NCI-H526 (cell line): ENCODE measurements at places on chromosomes 12 and 14.

DNA sequence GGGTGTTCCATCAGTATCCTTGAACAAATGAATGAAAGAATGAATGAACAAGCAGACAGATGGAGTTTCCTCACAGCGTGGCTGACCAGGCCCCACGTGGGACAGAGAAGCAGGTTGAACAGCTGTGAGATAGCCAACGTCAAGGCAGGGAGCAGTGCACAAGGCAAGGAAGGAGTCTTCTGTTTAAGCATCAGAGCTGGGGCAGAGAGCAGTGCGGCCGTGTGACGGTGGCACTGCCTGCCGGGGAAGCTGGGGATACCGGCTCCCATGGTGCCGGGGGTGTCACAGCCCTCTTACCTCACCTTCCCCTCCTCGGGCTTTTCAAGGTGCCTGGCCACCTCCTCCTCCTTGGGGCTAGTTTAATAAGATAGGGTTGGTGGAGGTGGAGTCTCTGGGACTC is 73.2 kb upstream of the GPATCH2L start:
- DNase-seq = no peak

- DNase-seq = no peak
Measured at GRCh38 chr12:88307961-88308360, 165.9 kb downstream of the TMTC3 start.

DNA sequence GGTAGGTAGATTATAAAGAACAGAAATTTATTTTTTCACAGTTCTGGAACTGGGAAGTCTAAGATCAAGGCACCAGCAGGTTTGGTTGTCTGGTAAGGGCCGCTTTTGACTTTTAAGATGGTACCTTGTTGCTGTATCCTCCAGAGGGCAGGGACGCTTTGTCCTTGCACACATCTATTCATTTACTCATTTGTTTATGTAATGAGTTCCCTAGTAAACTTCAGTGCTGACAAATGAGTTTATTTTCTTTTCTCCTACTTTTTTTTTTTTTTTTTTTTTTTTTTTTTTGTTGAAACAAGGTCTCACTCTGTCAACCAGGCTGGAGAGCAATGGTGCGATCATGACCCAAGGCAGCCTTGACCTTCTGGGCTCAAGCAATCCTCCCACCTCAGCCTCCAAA is 195.7 kb downstream of the FBXL14 start:
- peak; percentile 15 for DNase-seq

DNA sequence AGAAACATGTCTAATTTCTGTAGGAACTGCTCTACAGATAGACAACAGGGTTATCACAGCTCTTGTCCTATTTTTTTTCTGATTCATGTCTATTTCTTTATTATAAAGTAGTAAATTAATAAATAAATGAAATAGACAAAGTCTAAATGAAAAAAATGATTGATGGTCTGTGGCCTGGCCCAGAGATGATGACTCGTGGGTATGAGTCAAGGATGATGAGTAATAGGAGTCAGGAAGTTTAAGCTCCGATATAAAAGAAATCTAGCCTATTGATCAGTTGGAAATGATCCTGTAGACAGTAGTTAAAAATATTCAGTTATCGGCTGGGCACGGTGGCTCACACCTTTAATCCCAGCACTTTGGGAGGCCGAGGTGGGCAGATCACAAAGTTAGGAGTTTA is 90.6 kb upstream of the RTL1 start:
- no peak for DNase-seq

- DNase-seq = no peak
Measured at GRCh38 chr12:84294246-84294645, 618.4 kb downstream of the SLC6A15 start.

- no peak for DNase-seq
Measured at GRCh38 chr14:92568621-92569479, 55.3 kb downstream of the RIN3 start.

DNA sequence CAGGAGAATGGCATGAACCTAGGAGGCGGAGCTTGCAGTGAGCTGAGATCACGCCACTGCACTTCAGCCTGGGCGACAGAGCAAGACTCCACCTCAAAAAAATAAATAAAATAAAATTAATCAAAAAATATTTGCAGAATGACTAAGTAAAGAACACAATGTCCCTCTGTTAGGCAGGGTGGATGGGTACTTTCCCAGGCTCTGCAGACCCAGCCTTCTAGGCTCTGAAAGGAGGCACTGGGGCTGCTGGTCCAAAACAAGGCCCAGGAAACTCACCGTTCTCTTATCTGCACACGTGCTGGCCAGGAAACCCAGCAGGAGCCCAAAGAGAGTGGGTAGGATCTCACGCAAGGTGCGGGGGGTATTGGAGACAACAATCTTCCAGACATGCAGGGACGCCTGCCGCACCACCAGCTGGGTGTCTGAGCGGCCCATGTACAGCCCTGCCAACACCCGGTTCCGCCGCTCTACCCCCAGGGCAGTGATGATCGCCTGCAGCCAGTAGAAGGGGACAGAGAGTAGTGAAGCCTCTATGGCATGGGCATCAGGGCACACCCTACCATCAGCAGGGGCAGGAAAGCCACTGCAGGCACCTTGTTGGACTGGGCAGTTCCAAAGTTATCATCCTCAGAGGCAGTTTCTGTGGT is 25.8 kb upstream of the RAB35 start:
- no peak for DNase-seq

- DNase-seq = no peak
Measured at GRCh38 chr12:14774906-14775635, 28.2 kb downstream of the WBP11 start.

DNA sequence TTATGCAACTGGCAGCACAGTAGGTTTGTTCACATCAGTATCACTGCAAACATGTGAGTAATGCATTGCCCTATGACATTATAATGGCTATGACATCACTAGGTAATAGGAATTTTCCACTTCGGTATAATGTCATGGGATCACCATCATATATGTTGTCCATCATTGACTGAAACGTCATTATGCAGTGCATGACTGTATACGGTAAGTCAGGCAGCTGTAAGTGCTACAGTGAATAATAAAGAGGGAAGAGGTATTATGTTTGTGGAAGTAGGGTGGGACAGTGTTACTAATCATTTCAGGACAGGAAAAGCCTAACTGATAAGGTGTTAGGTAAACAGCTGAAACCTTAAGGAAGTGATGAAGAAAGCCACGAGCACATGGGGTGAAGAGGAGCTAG is 68.1 kb downstream of the ANO4 start:
- DNase-seq = no peak

DNA sequence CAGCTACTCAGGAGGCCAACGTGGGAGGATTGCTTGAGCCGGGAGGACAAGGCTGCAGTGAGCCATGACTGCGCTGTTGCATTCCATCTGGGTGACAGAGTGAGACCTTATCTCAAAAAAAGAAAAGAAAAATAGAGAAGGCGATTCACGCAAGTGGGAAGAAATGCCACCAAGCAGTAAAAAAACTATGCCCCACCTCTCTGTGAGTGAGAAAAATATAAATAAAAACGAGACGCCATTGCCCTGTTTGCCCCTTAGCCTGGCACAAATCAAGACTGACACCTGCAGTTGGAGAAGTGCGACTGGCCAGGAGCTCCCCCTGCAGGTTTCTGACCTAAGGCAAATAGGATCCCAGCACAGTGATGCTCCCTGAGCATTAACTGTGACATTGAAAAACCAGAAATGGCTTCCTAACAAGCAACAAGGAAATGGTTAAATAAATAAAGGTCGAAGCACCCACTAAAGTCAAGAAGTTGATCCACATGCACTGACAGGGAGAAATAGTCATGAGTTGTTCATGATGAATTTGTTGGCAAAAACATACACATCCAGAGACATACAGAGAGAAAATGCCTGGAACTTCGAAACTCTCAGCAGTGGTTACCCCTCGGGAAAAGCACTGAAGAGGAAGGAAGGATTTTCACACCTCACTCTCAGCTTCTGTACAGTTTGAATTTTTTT is 21.1 kb downstream of the GSC start:
- DNase-seq = peak; percentile 82

DNA sequence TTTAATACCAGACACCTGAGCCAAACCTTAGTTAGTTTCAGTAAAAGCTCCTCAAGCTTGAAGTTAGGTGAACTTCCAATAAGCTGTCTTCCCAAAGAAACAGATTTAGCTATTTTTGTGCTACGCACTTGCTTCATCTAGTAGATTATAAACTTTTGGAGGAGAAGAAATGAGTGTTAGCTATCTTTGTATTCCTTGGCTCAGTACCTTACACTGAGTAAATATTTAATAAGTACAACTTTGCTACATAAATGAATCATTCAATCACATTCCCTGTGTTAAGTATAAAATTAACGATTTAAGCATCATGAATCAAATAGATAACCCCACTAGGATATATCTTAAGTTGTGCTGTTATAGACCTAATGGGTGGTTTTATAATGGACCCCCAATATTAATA is 307.0 kb downstream of the PCNX1 start:
- no peak for DNase-seq

- DNase-seq = no peak
Measured at GRCh38 chr12:11861155-11861863, 209.4 kb upstream of the BCL2L14 start.

- no peak for DNase-seq
Measured at GRCh38 chr12:132439333-132439904, 50.5 kb upstream of the FBRSL1 start.
